ENCODE measurements at places on chromosomes 2 and 18. TPM values are rescaled to one million over a fixed set of nuclear protein-coding genes. Genes with fewer than 3 reads are reported as not detected.

GRCh38 chr2:203451689-203452088, 83.4 kb downstream of the RAPH1 start:
- peak; percentile 15 for DNase-seq

- peak; percentile 88 for DNase-seq
Observed at GRCh38 chr2:64330281-64331113, 123.5 kb upstream of the LGALSL start.

DNA sequence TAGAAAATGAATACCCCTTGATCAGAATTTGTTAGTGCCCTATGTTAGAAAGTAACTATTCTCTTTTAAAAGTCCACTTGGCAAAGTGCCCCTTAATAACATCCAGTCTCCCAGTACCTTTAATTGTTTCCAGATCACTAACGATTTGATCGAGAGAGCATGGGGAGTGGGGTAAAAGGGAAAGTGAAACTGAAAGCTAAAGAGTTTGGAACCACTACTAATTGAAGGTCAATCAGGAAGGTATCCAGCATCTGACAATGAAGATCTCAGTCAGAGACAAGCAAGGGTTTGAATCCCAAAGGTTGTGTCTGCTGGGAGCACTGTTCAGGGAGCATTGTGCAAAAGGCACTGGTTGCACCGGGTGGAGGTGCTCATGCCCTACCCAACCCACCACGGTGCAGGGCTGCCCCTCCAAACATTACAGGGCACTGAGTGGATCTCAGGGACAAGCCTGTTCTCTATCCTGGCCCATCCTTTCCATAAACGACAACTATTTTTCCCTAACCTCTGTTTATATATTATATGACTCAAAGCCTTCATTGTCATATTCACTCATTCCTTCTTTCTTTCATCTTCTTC, 14.6 kb upstream of the RIT2 start:
- no peak for DNase-seq

DNA sequence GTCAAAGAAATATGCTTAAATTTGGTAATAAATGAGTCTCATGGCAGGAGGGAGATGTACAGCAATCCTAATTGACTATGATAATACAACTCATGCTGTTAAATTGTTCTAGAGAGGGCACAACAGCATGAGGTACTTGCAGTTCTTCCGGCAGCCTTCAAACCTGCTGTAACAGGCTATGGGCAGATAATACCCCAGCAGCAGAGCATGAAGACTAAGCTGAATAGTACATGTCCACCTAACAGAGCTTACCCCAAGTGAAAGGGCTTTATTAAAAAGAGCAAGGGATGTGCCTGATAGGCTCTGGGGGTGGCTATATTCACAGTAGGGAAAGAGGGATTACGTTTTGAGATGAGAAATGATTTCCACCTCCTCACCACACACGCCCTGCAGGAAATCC, 28.9 kb downstream of the MRO start:
- DNase-seq = no peak

DNA sequence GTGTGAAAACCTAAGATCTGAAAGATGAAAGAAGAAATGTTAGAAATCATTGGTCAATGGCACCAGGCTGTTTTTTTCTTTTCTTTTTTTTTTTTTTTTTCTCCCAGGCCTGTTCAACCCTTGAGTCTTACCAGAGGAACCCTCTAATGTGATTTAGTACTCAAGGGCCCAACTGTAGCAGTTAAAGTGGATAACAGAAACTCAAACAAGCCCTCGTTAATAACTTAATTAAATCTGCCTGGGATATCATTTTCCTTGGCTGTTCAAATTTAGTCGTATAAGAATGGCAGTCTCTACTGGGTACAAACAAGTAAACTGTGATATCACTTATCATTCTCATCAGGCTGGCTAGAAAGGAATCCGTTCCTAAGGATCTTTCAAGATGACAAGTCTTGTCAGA, 16.5 kb downstream of the ARL4C start:
- DNase-seq = no peak

The HTR2B gene
- 0.72 TPM for total RNA-seq

- DNase-seq = no peak
Observed at GRCh38 chr18:24267878-24268277, 129.0 kb downstream of the CABYR start.

The ALLC gene
- not detected for total RNA-seq

DNA sequence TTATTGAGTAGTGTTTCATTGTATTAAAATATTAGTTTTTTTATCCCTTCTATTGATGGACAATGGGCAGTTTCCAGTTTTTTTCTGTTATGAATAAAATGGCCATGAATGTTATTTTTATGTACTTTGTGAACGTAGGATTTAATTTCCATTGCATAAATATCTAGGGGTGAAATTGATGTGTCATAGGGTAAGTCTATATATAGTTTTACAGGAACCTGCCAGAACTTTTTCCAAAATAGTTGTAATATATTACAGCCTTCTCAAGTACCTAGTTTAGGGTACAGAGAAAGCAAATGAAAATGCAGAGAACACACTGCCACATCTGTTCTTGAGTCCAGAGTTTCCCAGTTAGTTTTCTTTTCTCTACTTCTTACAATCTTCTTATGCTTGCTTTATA, 378.6 kb downstream of the MEIS1 start:
- DNase-seq = peak; percentile 58

The LAMA1 gene
- total RNA-seq = 11.4 TPM

- DNase-seq = no peak
Observed at GRCh38 chr2:40558761-40559160, 106.9 kb upstream of the SLC8A1 start.

The PJVK gene
- total RNA-seq = 0.72 TPM

- DNase-seq = no peak
Observed at GRCh38 chr2:216626168-216626874, 6.9 kb upstream of the IGFBP2 start.
